Naive thymus-derived CD4-positive, alpha-beta T cell (primary cell): ENCODE measurements at places on chromosomes 5 and 9. TPM values are rescaled to one million over a fixed set of nuclear protein-coding genes. Genes with fewer than 3 reads are reported as not detected.

The CCDC192 gene
- total RNA-seq: not detected in 2 replicates

- H3K36me3 ChIP-seq: no peaks in the 10 kb centered on the region
- H3K4me1 ChIP-seq: no peaks in the 10 kb centered on the region
- DNase-seq: no peak
- no peaks in the 10 kb centered on the region for H3K27me3 ChIP-seq
Observed at GRCh38 chr9:114266969-114267368, 55.9 kb upstream of the ORM1 start.

The WDR36 gene
- 29.7 TPM for total RNA-seq

DNA sequence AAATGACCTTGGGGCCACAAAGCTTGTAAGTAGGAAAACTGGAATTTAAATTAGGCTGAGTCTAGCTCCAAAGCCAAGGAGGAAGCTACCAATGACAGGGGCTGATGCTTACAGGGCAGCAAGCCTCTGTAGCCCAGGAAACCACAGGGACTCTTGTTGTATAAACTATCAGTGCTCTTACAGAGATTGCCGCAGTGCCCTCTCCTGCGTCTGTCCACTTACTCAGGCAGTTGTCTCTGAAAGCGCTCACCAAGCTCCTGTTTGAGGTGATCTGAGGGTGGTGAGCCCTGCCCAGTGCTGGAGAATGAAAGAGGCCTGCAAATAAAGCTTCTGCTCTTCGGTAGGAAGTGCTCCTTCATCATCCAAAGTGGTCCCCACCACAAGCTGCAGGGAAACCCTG is 498.8 kb downstream of the ARHGEF28 start:
- H3K27me3 ChIP-seq: no peaks in the 10 kb centered on the region

DNA sequence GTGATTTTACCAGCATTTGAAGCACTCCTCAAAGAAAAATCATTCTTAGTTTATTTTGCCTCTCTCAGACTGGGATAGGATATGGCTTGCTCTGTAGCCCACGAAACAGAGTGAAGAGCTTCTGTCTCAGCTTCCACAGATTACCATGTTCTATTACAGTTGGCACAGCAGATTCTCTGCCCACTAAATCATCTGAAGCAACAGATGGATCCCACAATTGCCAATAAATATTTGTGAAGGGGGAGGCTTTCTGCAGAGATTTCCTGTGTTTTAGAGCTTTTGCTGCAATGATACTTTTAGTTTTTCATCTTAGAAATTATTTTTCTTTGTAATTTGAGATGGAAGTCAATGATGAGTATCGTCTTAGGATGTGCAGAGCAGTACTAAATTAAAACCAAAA is 12.3 kb upstream of the MAP3K1 start:
- H3K4me3 ChIP-seq: no peak overlapping the region
- H3K27ac ChIP-seq: no peak overlapping the region
- no peaks in the 10 kb centered on the region for H3K36me3 ChIP-seq
- DNase-seq: no peak
- no peaks in the 10 kb centered on the region for H3K27me3 ChIP-seq

DNA sequence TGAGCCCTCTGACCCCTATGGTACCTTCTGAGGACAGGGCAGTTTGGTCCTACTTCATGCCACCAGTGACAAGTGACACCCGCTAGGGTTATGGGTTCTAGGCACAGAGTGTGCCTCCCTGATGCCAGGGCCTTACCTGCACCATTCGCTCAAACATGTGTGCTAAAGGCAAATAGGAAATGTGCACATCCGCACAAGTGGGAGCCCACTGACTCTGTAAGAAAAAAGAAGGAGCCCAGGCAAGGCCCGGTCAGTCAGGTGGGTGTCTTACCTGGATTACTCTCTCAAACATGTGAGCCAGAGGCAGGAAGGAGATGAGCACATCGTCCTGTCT is 29.1 kb upstream of the MEIKIN start:
- H3K27me3 ChIP-seq: no peaks in the 10 kb centered on the region
- peak overlapping the region; percentile 61 for H3K4me3 ChIP-seq
- DNase-seq: no peak
- H3K27ac ChIP-seq: peak overlapping the region; percentile 76
- no peaks in the 10 kb centered on the region for H3K36me3 ChIP-seq

DNA sequence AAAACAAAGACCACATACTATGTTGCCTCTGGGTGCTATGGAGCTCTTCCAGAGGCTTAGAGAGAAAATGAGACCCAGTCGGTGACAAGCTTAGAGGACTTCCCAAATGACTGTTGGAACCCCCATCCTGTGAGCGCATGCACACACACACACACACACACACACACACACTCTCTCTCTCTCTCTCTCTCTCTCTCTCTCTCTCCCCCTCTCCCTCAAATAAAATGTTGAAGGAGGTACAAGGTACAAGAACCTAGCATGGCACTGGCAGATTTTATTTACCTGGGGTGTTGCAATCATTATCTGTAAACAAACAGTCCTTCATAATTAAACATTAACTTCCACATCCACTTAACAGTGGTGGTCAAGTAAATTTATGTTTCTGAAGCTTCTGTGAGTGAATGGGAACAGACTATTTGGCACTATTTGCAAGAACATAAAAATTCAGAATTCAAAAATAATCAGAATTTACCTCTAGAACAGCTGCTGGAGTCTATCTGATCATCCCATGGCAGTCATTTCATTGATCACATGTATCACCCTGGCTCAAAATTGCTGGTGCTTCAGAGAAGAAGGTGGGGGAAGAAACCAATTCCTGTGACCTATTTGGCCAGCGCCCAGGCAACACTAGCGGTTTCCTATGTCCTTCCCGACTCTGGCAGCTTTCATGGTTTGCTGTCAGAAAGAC is 24.9 kb downstream of the TRPM3 start:
- H3K4me1 ChIP-seq: no peaks in the 10 kb centered on the region
- H3K36me3 ChIP-seq: no peaks in the 10 kb centered on the region
- H3K4me3 ChIP-seq: no peak overlapping the region
- H3K27ac ChIP-seq: no peak overlapping the region
- no peak for DNase-seq

The TEX48 gene
- total RNA-seq: not detected

The KIF24 gene
- total RNA-seq: 0.40 TPM

The ZNF462 gene
- 0.38 TPM for total RNA-seq

- no peaks in the 10 kb centered on the region for H3K27me3 ChIP-seq
- no peak for DNase-seq
- no peaks in the 10 kb centered on the region for H3K36me3 ChIP-seq
- H3K27ac ChIP-seq: no peak overlapping the region
- no peak overlapping the region for H3K4me3 ChIP-seq
Observed at GRCh38 chr9:95327239-95327865, 9.8 kb upstream of the FANCC start.

GRCh38 chr9:121123816-121124535 is 49.2 kb downstream of the CNTRL start:
- H3K36me3 ChIP-seq: no peaks in the 10 kb centered on the region
- H3K4me1 ChIP-seq: peaks cover 23% of the 10 kb centered on the region

DNA sequence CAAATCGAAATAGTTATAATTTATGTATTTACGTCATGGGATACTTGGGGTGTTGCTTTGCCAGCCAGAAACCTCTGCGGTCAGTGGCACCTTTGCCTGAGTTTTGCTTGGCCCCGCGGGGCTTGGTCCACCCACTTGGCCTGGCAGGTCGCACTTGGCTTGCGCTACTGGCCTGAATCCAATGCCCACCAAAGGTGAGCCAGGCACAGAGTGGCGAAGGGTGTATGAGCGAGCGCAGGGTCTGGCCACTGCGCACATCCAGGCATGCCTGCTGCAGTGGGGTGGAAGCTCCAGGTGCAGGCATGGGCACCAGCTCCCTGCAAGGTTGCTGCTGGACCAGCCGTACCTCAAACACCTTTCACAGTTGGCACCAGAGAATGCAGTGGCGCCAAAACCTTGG is 714.6 kb downstream of the CDH9 start:
- H3K4me1 ChIP-seq: no peaks in the 10 kb centered on the region
- H3K36me3 ChIP-seq: no peaks in the 10 kb centered on the region
- no peak overlapping the region for H3K4me3 ChIP-seq
- no peak for DNase-seq
